ENCODE measurements at places on chromosomes 7 and 10.

DNA sequence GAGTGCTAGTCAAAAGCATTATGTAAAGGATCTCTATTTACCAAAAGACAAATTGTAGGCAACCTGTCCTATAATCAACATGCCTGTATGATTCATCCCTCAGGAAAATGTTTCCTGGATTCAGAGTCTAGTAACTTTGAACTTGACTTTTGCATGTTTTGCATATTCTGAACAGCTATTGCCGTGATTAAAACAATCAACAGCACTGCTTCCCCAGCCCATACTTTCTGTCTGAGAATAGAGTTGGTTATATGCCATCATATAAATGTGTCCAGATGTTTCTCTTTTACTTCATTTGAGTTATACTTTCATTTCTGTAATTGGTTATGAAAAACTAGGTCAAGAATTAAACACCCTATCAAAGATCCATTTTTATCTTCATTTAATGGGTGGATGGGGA lies 83.5 kb downstream of the ZMYND11 start:
- no peak for DNase-seq

DNA sequence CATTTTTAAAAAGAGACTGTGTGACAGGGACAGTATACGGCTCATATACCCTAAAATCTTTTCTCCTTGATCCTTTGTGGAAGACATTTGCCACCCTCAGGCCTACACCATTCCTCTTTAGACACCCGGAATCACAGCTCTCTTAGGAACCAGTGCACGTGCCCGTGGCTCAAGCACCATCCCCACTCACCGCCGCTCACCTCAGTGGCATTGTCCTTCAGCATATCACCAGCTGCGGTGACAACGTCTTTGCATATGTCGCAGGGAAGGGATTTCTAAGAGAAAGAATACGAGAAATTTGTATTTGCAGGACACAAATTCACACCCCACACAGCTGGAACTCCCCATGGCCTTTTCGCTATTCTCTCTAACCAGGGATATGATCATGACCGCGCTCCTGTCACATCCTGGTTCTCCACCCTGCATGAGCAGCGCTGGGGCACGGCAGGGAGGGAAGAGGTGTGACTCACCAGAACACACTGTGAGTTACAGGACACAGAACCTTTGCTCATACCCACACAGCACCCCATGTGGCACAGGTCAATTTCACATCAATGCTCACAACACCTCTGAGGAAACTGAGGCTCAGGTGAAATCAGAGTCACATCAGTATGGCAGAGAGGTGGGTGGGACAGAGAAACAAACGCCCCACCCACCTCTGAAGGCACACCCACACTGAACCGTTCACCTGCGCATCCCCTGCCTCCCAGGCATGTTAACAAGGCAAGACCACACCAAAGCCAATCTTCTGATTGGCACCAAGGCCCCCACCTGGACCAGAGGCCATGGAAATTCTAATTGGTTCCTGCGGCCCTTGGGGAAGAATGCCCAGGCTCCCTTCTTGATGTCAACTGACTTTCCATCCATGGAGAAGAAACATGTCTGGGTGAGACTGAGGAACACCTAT lies 19.2 kb downstream of the PSAP start:
- no peak for DNase-seq

- no peak for DNase-seq
Measured at GRCh38 chr7:55069271-55069792, 50.5 kb downstream of the EGFR start.

- no peak for DNase-seq
Measured at GRCh38 chr7:13998866-13999265, 9.4 kb upstream of the ETV1 start.

DNA sequence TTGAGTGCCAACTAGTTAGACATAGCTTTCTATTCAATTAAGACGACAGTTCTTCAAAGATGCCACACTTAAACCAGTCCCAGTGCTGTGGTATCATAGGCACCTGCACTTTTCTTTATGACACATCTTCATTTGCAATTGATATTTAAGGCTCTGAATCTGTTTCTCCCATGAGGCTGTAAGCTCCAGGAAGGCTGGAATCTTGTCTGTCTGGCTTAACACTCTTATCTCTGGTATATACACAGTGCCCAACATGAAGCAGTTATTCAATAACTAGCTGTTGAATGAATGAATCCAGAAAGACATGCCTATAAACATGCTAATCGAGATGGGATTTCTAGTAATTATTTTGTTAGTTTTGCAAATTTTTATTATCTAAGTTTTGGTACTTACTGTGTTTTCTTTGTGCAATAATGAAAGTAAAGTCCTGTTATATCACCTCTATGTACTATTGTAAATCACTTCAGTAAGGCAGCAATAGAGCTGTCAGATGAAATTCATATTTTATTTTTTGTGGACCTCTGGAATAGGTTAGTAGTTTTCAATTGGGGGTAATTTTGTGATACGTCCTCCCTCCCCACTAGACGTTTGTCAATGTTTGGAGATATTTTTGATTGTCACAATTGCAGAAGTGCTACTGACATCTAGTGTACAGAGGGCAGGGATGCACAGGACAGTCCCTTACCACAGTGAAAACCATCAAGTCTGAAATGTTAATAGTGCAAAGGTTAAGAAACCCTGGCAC lies 51.3 kb upstream of the STEAP4 start:
- no peak for DNase-seq

GRCh38 chr7:20314198-20314597 lies 16.5 kb upstream of the ITGB8 start:
- no peak for DNase-seq

DNA sequence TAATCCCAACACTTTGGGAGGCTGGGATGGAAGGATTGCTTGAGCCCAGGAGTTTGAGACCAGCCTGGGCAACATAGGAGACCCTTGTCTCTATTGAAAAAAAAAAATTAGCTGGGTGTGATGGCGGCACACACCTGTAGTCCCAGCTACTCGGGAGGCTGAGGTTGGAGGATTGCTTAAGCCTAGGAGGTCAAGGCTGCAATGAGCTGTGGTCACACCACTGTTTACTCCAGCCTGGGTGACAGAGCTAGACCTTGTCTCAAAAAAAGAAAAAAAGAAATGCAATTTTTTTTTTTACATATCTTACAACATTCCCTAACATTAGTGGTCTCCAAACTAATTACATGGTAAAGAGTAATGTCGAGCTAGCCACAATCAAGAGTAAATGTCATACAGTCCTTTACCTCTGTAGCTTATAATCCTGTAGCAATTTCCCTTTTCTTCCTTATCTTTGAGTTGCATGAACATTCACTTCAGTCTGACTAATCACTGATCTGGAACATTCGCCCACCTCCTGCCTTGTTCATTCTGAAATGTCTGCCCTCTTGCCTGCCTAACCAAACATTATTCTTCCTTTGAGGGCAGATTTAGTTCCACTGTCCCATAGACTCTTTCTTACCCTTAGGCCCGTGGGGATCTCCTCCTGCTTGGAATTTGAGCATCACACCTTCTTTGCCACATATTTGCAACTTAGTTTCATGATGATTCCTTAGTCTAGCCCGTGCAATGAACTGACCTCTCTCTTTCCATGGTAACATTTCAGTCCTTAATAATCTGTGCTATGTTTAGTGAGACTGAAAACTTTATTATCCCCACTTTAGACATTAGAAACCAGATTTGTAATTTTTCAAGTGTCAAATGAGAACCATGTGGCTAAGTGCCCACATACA lies 4.8 kb upstream of the VCL start:
- DNase-seq: no peak

DNA sequence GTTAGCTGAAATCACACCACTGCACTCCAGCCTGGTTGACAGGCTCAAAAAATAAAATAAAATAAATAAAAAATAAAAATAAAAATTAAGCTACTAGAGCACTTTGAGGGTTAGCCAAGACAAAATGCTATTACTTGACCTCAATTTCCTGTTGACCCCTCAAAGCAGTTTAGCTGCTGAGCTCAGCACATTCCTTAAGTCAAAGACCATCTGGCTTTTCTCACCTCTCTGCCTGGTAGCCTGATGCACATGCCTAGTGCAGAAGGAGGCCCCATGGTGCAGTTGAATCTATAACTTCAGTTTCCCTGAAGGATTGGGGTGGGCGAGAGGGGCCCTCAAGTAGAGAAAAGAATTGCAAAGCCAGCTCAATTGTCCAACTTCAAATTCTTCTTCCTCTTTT lies 211.1 kb upstream of the GALNT17 start:
- no peak for DNase-seq

GRCh38 chr7:150413640-150414081 lies 34.5 kb downstream of the ZNF775 start:
- DNase-seq: no peak

DNA sequence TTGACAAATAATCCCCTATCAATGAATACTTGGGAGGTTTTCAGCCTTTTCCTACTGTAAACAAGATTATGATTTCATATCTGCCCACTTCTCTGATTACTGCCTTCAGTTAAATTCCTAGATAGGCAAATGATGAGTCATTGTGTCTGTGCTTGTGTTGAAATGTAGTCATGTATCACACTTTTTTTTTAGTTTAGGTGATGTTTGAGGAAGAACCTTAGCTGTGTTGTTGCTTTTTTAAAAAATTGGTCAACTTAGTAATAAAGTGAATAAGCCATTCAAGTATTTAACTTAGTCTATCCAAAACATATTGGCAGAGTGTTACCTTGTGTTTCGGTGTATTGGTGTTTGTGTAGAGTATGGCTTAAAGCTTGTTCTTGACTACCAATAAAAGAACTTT lies 60.0 kb downstream of the WAC start:
- DNase-seq: no peak

GRCh38 chr10:124722798-124723783 lies 21.1 kb downstream of the FAM53B start:
- no peak for DNase-seq

GRCh38 chr7:36640682-36641081 lies 83.6 kb downstream of the AOAH start:
- DNase-seq: no peak

GRCh38 chr7:24271938-24272337 lies 12.1 kb upstream of the NPY start:
- no peak for DNase-seq

DNA sequence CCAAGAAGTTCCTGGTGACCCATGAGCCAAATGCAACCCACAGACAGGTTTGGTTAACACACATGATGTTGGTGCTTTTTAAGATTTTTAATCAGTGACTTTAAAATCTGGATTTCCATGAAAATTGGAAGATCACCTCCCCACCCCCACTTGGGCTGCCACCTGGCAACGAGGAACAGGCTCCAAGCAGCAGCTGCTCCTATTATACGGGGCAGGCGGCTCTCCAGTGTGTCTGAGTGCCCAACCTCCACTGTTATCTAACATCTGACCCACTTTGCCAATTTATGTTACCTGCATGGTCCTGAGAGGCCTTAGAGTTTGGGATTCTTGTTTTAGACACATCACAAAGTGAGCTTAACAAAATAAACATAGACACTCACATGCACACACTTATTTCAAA lies 56.4 kb downstream of the SGMS1 start:
- DNase-seq: no peak

DNA sequence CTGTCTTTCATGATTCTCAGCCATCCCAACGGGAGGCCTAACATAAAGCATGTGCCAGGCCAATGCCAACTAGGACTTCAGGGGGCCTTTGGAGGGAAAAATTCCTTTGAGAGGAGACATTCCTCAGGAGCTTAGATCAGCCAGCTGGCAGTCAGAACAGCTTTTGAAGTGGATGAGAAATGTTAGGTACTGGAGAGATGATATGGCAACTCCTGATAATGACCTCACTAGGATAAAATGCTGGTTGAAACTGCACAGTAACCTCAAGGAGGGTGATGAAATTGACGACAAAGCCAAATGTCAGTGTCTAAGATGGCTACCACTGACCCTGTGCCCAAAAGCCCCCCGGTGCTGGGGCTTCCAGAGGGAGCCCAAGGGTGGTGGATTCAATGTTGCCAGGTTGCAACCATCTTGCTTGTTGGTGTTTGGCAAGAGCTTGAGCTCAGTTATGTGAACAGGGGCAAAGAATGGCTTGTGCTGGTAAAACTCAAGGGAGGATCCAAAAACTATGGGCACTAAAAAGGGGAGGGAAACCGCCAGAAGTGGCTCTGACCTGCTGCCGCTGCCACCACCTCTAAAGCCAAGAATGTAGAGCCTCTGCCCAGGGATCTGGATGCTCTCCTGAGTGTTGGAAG lies 121.2 kb downstream of the UBE2H start:
- peak; percentile 26 for DNase-seq

- no peak for DNase-seq
Measured at GRCh38 chr7:105935250-105935649, 27.8 kb upstream of the CDHR3 start.

GRCh38 chr10:113557424-113557862 lies 4.6 kb downstream of the HABP2 start:
- DNase-seq: no peak

GRCh38 chr10:49162761-49163310 lies 25.4 kb downstream of the TMEM273 start:
- no peak for DNase-seq

GRCh38 chr7:92621561-92622023 lies 31.4 kb upstream of the FAM133B start:
- no peak for DNase-seq

GRCh38 chr10:103720964-103721335 lies 134.4 kb downstream of the SH3PXD2A start:
- DNase-seq: no peak

DNA sequence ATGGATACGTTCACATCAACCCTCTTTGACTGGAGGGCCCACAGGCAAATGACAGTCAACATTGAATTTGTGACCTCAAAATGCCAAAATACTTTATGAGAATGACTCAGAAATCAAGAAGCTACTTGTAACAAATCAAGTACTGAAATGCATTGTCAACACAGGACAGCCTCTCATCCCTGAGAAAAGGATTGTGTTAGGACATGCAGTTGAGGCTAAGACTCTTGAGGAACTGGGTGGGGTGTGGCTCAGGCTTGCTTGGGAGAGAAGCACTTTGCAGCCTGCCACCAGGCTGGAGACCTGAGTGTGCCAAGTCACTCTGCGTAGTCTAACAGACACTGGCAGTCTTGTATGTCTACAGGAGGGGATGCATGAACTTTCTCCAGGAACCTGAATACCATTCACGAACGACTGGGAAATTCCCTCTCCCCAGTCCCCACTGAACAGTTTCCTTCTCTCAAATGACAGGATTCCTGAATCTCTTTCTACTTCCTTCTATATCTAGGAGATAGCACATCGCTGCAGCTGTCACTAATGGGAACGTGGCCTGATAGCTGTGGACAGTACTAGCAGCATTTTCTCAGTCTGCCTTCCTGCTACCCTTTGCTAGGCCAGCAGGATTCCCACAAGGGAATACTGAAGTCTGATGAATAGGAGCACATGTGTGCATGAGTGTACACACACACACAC lies 3.3 kb upstream of the SMO start:
- no peak for DNase-seq

- DNase-seq: no peak
Measured at GRCh38 chr7:828793-829561, 3.3 kb upstream of the SUN1 start.

DNA sequence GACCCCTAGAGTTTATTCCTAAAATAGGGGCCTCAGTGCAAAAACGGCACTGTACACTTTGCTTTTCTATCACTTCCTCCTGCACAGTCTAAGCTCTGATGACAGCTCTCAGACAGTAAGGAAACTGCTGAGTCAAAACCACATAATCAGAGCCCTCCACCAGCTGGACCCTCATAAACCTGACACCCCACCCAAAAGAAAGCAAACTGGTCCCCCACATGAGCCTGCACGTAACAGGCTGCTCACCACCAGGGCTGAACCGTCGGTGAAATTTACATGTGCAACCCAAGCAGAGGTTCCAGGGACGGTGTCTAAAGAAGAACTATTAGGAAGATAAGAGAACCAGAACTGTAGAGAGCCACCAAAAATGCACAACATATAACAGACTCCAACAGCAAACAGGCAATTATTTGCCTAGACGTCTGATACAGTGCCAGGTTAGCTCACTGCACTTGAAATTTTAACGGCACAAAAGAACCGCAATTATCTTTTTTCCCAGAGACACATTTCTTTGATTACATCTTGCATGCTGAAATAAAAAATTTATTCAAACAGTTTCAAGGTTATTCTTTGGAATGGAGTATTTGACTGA lies 19.6 kb downstream of the SGMS1 start:
- no peak for DNase-seq
